Stimulated activated CD4-positive, alpha-beta T cell treated with anti-CD3 and anti-CD28 coated beads, Interleukin-2, amount 100 ng/mL, for 4 hours (primary cell): ENCODE measurements at places on chromosomes 1 and 21.

GRCh38 chr1:24536391-24536840 lies 19.5 kb upstream of the NCMAP start:
- DNase-seq: peak; percentile 57

- DNase-seq: no peak
Measured at GRCh38 chr1:201374364-201374763, 3.1 kb downstream of the TNNT2 start.

DNA sequence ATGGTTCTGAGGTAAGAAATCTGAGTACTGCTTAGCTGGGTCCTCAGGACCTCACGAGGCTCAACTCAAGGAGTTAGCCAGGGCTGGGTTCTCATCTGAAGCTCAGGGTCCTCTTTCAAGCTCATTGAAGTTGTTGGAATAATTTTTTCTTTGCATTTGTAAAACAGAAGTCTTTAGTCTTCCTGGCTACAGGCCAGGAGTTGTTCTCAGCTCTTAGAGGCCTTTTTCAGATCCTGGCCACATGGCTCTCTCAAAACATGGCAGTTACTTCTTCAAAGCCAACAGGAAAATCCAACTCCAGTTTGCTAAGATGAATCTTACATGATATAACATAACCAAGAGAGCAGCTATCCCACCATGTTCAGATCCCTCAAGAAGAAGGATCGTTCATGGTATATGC lies 92.3 kb upstream of the CHODL start:
- DNase-seq: no peak

DNA sequence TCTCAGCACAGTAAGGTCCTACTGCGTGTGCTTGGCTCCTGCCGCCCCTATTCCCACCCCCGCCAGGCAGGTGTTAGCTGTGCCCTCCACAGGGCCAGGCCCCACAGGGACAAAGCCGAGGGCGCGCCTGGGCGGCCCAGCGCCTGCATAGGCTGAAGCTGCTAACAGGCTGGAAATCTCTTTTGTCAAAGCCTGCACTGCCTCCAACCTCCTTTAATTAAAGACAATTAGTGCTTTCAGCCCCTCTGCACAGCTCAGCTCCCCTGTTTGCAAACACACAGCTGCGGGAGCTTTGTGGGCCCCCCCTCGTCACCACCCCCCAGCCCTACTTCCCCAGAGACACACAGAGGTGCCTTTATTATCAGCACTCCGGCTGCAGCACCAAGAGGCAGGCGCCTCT lies 95.9 kb downstream of the EPHB2 start:
- no peak for DNase-seq

DNA sequence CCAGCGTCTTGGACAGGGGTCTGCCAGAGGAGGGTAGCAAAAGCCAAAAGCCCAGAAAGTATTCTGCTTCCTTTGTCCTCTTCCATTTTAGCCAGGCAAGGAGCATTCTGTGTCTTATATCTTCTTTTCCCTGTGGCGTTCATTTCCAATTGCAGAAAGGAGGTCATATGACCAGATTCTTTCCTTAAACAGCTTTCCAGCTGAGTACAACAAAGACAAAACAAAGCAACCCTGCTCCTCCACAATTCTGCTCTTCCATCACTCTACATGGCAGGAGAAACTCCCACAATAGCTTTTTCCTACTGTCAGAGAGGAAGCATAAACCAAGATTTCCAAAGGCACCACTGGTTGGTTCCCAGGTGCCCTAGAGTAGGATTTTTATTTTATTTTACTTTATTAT lies 19.7 kb downstream of the ENSA start:
- DNase-seq: no peak

DNA sequence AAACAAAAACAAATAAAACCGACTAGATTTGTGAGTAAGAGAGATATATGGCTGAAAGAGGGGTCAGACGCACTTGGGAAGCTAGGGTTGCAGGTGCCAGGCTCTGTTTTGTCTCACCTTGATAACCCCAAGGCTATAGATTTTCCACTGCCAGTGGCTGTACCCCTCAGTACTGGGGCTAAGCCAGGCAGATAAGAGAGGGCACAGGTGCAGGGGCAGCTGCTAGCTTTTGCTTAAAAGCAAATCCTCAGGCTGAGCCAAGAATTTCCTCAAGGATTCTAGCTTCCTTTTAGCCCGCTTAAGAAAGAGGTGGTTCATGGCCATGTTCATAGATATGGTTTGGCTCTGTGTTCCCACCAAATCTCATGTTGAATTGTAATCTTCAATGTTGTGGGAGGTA lies 57.9 kb downstream of the OVGP1 start:
- DNase-seq: no peak

DNA sequence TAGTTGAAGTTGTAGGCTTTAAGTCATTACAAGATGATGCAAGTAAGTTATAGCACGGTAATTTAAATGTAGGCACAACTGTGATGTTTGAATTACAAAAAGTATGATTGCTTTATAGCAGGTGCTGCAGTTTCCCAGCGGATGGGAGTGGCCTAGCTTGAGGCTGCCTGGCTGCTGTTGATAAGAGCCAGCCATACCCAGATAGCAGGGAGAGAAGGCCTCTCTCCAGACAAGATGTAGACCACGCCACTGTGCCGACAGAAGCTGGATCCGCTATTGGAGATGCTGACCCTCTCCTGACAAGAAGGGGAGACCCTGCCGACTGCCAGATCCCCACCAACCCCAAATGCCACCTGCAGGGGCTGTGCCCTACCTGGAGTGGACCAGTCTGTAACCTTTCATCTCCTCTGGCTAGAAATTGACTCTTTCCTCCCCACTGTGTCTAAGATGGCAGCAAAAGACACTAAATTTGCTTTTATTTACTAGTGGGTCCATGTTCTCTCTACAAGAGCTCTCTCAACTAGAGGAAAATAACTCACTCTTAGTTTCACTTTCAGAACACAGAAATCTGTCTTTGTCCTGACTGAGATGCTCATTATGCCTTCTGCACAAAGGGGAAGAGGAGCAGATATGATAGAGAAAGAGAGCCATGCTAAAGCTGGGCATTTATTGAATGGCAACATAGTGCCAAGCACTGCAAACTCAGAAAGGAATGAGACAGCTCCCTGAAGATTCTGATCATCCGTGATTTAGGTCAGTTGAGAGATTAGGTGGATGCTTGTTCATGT lies 127.9 kb downstream of the URB2 start:
- no peak for DNase-seq

- DNase-seq: peak; percentile 56
Measured at GRCh38 chr1:221839782-221840395, 98.0 kb upstream of the DUSP10 start.

- DNase-seq: peak; percentile 53
Measured at GRCh38 chr1:66996018-66996682, 57.8 kb downstream of the SLC35D1 start.

DNA sequence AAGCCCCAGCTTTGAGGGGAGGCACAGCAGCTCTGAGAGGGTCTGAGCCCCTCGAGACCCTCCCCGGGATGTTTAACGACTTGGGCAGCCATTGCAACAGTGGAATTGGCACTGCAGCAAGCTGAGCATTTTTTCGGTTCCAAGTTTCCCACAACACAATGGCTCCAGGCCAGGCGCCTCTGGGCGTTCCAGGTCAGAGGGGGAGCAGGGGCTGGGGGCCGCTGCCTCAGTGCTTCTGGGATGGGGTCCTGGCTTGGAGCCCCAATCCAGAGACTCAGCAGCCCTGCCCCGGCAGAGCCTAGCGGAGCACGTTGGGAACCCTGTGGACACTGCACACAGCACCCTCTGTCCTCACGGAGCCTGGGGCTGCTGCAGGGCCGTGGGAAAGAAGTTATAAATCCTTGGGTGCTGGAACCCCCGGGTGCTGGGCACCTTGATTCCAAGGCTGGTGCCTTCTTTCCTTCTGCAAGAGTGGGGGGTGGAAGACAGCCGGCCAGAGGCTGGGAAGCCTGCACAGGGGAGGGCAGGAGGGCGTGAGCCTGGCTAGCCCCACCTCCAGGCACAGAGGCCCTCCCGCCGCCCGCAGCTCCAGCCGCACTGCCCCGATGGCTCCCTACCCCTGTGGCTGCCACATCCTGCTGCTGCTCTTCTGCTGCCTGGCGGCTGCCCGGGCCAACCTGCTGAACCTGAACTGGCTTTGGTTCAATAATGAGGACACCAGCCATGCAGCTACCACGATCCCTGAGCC lies 50.1 kb downstream of the COL18A1 start:
- no peak for DNase-seq

- DNase-seq: no peak
Measured at GRCh38 chr1:75470448-75470847, 140.5 kb downstream of the SLC44A5 start.

DNA sequence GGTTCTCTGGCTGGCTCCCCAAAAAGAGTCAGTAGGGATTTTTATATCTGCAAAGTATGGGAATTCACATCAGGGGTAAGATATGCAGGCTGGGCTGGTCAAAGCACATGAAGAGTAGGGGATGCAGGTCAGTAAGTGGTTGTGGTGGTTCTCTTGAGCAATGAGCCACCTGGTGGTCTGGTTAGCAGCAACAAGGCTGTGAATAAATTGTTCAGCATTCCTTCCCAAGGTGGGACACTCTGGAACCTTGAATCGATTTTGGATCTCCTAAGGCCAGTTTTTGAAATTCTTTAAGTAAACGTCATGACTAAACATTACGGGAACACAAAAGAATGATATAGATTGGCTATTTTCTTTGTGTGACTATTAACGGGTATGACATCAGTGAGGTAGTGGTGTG lies 563.0 kb upstream of the NEGR1 start:
- no peak for DNase-seq

DNA sequence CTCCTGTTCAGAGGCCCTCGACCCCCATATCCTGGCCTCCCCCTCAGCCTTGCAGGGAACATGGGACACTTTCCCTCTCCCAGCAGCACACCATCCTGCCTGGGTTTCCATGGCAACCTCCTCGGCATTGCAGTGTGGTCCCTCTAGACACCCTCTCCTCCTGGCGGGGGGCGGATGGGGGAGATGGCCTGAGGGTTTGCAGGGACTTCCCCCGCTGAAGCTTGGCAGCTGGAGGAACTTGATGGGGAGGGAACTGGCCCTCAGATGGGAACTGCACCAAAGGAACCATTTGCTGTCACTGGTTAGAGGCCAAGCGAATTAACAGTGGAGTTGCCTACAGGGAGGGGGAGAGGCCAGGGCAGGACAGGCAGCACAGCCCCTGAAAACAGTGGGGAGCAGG lies 28.7 kb downstream of the RIMS3 start:
- no peak for DNase-seq

DNA sequence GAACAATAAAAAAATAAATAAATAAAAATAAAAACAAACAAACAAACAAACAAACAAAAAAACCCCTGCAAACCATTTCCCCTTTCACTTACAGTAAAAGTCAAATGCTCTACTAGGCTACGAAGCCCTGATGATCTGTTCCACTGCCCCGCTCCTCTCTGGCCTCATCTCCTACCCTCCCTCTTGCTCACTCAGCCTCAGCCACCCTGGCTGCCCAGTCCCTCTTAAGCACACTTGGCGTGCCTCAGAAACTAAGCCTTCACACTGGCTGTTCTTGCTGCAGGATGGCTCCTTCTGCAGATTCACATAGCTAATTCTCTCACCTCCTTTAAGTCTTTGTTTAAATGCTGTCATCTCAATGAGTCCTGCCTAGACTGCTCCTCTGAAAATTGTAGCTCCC lies 30.8 kb upstream of the UHMK1 start:
- DNase-seq: no peak

DNA sequence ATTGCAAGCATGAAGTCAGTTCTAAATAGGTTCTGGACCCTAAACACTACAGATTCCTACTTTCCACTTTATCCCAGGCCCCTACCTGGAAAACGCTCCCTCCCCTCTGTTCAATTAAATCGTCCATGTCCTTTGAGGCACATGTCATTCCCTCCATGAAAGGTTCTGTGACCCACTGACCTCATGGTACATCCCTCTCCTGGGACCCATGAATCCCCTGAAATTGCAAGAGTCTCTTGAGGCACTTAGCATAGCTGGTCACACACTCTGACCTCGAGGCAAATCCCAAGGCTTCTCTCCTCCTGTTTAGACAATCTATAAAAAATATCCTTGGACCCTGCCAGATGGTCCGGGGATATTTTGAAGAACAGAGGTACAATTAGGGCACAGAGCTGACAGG lies 34.3 kb upstream of the KRTAP19-8 start:
- no peak for DNase-seq

- no peak for DNase-seq
Measured at GRCh38 chr1:110682898-110683297, 8.2 kb upstream of the KCNA3 start.

GRCh38 chr1:231266811-231267322 lies 25.9 kb downstream of the GNPAT start:
- no peak for DNase-seq

GRCh38 chr1:198333744-198334143 lies 176.9 kb downstream of the NEK7 start:
- DNase-seq: no peak

- no peak for DNase-seq
Measured at GRCh38 chr1:73463873-73464272, 734.1 kb downstream of the LRRIQ3 start.

DNA sequence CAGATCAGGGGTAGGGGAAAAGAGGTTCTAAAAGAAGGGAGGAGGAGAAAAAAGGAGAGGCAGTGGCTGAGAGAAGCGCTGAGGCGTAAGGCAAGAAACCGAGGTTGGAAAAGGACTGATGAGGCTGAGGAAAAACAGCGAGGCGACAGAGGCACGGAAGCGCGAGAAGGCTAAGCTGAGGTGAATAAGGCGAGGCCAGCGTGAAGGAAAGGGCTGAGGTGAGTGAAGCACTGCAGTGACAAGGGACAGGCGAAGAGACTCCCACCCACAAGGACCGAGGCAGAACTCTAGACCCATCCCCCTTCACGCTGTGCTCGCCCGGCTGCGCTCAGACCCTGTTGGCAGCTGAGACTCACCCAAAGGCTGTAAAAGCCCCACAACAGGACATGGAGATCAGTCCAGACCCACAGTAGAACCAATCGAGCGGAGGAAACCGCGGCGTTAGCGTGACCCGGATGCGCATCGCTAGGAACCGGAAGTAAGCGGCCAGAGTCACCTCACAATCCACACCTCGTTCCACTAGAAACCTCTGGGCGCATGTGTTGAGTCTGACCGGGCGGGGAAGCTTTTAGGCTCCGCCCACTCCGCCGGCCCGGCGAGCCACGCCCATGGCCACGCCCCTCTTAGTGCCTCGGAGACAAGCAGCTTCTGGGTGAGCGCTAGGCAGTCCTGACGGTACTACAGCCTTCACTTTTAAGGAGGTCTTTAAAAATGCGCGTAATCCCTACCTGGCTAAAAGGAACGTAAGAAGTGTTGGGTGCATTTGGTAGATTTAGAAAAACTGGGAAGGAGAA lies at the start of gene EYA3:
TSS of gene EYA3 (minus strand) at position 443 of the 794 bp plus-strand sequence. CDS start 30,584 bp downstream, outside the sequence.
- peak; percentile 98 for DNase-seq

- DNase-seq: no peak
Measured at GRCh38 chr1:96291468-96291867, 430.1 kb upstream of the PTBP2 start.

GRCh38 chr1:21935891-21936365 lies 1.2 kb downstream of the HSPG2 start:
- DNase-seq: no peak

- no peak for DNase-seq
Measured at GRCh38 chr1:76799700-76800099, 67.6 kb upstream of the ST6GALNAC5 start.

DNA sequence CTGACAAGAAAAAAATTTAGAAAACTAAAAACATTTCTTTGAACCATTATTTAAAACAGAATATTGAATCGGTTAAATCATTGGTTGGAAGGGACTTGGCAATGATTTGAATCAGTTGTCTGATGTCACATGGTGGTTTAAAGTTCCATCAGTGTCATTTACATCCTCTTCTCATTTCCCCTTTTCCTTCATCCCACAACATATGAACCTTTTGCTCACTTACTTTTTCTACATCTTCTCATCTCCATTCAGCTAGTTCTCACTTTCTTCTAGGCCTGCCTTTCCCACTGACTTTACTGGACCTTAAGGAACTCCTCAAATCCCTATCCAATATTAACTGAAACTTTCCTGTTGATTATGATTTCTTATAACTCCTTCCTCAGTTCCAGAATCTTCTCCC lies 58.5 kb downstream of the PHACTR4 start:
- no peak for DNase-seq

- no peak for DNase-seq
Measured at GRCh38 chr1:150561254-150561973, 12.2 kb downstream of the ADAMTSL4 start.
